ENCODE measurements at places on chromosomes 16 and 17.
A peak's percentile ranks its signal among the peaks of the same experiment; 100 is the strongest.

- DNase-seq: no peak
Measured at GRCh38 chr16:31754998-31755615, 118.5 kb upstream of the ZNF267 start.

GRCh38 chr17:36720131-36720530 lies 118.7 kb downstream of the MRM1 start:
- no peak for DNase-seq

GRCh38 chr16:89155184-89155679 lies 16.3 kb upstream of the CDH15 start:
- DNase-seq: no peak

DNA sequence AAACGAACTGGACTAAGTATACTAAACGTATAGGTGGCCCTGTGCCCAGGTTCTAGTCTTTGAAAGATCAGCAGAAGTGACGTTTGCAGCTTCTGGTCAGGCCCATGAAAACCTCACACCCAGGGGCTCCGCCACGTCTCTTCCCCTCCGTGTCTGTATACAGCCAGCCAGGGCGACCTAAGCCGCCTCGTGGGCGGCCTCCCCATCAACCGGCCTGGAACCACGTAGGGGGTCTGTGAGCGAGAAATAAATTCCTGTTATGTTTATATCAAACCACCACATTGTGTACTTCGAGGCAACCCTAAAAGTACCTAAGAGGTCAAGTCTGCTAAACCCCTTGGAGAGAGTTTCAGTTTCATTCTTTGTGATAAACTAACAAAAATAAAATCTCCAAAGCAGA lies 6.8 kb downstream of the TK1 start:
- DNase-seq: no peak

- DNase-seq: no peak
Measured at GRCh38 chr16:87966685-87967185, 15.5 kb downstream of the BANP start.

- DNase-seq: peak; percentile 63
Measured at GRCh38 chr17:67718325-67718941, 697 bp downstream of the NOL11 start.

- no peak for DNase-seq
Measured at GRCh38 chr17:60523822-60524221, 2.2 kb downstream of the APPBP2 start.

GRCh38 chr17:68941761-68942160 lies 13.4 kb downstream of the ABCA8 start:
- no peak for DNase-seq

GRCh38 chr16:14029658-14030057 lies 41.5 kb upstream of the MRTFB start:
- DNase-seq: peak; percentile 9

DNA sequence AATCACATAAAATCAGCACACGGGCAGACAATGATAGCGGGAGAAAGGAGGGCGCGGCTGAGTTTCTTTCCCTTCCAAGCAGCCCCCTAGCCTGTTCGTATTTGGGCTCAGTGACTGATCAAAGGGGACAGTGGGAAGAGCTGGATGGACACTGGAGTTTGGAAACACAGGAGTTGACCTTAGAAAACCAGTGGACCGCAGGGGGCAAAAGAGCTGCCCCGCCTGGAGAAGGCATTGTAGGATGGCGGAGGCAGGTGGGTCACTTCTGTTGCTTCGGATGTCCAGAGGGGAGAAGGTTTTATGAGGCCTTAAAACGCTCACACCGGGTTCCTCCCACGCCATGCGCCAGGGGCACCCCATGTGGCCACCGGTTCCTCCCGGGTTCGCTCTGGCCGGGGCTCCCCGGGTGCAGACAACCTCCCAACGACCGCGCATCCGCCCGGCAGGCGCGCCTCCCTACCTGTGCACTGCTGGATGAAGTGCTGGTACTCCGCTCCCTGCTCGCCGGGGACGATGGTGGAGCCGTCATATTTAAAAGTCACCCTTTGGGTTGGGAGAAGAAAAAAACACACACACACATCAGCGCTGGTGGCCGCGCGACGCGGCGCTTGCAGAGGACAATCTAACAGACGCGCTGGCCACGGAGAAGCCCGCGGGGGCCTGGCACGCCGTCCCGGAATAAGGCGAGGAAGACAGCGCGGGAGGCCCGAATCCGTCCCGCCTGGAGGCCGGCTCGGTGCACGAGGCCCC lies 662 bp downstream of the COTL1 start:
- peak; percentile 54 for DNase-seq

DNA sequence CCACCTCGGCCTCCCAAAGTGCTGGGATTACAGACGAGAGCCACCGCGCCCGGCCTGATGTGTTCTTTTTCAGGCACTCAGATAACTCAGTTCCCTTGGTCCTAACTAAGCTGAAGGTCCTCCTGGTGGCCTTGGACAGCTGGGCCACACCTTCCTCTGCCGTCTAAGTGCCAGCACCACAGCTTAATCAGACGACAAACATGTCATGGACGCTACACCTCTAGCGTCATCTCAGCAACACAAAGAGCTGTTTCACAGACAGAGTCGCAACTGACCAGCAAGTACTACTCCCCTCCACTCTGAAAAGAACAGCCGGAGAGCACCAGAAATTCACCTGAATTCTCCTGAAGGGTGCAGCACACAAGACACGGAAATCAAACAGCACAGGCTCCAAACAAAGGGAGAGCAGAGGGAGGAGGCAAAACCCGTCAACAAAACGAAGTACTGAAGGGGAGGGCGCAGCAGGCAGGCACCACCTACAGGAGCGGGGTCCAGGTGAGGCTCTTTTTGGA lies 4.4 kb downstream of the TRAP1 start:
- DNase-seq: no peak

DNA sequence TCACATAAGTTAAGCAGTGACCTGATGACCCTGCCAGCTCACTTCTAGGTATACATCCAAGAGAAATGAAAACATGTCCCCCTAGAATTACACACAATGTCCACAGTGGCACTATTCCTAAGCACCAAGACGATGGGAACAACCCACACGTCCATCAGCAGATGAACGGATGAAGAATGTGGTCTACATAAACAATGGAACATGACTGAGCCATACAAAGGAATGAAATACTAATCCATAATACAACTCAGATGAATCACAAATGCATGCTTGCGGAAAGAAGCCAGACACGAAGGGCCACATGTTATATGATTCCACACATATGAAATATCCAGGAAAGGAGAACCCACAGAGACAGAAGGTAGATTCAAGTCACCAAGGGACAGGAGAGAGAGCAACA lies 17.4 kb downstream of the USP22 start:
- DNase-seq: no peak

GRCh38 chr17:3693829-3694231 lies 2.1 kb downstream of the P2RX5 start:
- DNase-seq: no peak

DNA sequence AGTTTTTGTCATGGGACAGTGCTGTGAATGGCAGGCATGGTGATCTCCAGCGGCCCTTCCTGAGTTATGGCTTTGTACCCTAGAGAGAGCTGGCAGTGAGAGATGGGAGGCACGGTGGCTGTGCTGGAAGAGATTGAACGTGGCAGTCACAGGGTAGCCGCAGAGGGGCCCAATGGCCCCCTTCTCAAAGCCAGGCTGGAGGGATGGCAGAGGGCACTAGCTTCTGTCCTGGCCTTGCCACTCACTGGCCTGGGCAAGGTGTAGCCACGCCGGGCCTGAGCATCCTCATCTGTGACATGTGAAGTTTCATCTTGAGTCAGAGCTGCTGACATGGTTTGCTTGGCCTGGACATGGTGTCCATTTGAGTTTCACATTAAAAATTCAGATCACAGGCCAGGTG lies 3.9 kb upstream of the ATP2A1 start:
- DNase-seq: no peak

DNA sequence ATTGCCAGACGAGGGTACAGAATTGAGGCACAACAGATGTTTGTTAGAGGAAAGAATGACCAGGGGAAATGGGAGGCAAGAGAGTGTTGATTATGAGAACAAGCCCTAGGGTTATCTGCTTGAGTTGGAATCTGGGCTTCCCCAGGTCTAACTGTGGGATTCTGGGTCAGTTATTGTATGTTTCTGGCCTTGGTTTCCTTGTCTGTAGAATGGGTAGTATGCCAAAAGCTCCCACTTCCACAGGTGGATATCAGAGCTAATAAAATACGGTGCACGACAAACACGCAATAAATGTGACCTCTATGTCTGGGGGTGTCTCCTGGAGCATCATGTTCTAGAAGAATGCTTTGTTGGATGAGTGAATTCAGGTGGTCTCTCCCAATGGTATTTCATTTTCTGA lies 517 bp downstream of the TMC5 start:
- DNase-seq: no peak

- no peak for DNase-seq
Measured at GRCh38 chr16:15885560-15886001, 2.8 kb downstream of the CEP20 start.

DNA sequence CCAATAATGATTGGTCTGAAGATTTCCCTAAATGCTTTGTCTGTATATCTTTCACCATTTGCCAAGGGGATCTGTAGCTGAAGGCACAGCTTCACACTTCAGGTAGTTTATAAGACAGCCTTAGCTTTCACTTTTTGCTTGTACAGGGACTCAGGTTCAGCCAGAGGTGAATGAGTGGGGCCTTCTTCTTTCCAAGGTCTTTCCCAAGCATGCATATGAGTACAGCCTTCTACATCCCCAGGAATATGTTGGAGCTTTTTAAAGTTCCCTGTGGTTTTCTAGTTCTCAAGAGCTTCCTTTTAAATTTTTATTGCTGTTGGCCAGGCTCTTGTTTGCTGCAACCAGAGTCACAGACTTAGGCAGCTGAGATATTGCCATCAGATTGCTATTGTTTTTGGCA lies 17.9 kb upstream of the SPDYE4 start:
- DNase-seq: no peak

- DNase-seq: no peak
Measured at GRCh38 chr17:62805234-62805633, 2.9 kb downstream of the MARCHF10 start.

GRCh38 chr17:63402431-63403212 lies 43.5 kb downstream of the CYB561 start:
- no peak for DNase-seq

- peak; percentile 84 for DNase-seq
Measured at GRCh38 chr16:51762081-51762996, 611.3 kb upstream of the SALL1 start.

DNA sequence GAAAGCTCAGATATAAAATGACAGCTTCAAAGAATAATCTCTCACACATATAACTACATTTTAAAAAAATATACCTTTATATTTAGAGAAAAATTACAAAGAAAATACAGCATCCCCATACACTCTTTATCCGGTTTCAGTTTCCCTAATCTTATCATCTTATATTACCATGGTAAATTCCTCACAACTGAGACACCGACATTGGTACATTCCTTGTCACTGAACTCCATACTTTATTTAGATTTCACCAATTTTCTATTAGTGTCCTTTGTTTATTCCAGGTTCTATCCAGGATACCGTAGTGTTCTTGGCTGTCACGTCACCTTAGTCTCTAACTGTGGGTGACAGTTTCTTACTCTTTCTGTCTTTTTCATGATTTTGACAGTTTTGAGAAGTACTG lies 22.0 kb upstream of the ABCA10 start:
- no peak for DNase-seq

- DNase-seq: no peak
Measured at GRCh38 chr16:81542609-81543570, 98.3 kb downstream of the CMIP start.

DNA sequence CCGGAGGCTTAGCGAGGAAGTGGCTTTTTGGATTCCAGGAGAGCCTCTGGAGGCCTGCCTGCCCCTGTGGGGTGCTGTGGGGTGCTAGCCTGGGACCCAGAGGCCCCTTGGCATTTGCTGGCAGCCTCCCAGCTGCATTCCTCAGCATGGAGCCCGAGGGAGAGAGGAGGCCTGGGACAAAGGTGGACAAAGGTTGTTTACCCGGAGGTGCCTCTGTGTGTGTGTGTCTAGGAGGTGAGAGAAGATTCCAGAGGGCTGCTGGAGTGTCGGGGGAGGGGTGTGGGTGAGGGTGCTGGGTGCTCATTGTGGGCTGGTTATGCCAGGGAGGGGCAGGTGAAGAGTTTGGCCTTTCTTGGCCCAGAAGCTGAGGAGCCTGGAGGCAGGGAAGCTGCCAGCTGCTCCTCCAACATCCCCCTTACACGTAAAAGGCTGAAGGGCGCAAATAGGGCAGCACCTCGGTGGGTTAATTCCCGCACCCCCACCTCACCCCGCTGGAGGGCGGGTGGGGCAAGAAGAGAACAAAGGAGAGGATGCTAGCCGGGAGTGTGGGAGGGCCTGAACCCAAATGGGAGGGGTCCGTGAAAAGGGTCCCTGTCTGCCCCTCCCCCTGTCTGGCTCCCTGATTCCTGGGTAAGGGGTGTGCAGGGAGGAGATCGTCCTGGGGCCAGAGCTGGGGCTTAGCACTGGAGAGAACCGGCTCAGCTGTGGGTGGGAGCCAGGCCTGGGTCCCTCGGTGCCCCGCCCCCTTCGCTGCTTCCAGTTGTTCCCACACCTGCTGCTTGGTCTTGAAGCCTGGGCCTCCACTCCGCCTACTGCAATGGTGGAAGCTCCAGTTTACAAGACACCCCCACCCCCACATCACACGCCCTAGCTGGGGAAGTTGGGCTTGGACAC lies 9.9 kb downstream of the HEXIM2 start:
- no peak for DNase-seq

DNA sequence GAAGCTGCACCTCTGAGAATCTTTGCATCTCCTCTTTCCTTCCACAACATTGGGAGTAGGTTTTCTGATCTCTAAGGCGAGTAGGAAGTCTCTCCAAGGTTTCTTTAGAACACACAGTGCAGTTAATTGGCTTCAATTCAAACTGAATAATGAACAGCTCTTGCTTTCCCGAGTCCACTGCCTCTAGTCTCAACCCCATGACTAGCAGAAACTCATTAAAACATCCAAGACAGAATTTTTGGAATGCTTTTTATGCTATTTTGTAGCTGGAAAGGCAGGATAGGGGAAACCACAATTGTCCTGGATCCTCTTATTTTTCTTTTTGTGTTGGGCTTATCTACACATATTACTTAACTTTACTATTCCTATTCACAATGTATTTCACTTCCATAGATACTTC lies 206.6 kb downstream of the CDH8 start:
- DNase-seq: no peak

GRCh38 chr16:8872967-8873865 lies 4.4 kb upstream of the CARHSP1 start:
- DNase-seq: peak; percentile 20

DNA sequence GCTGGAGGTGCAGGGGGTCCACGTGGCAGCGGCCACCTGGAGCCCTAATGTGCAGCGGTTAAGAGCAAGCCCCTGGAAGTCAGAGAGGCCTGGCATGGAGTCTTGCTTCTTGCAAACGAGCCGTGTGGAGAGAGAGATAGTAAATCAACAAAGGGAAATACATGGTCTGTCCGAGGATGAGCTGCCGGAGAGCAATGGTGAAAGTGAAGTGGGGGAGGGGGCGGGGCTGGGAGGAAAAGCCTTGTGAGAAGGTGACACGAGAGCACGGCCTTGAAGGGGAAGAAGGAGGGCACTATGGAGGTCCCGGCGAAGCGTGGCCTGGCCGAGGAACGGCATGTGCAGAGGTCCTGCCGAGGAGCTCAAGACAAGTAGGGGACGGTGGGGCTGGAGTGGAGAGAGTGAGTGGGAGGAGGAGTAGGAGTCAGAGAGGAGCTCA lies 6.0 kb upstream of the SERPINF1 start:
- DNase-seq: peak; percentile 20

- peak; percentile 17 for DNase-seq
Measured at GRCh38 chr16:87464691-87465300, 28.0 kb downstream of the ZCCHC14 start.

GRCh38 chr16:5078626-5079025 lies 7.0 kb downstream of the ALG1 start:
- DNase-seq: no peak

GRCh38 chr17:45908935-45909334 lies 14.6 kb downstream of the MAPT start:
- no peak for DNase-seq

- DNase-seq: no peak
Measured at GRCh38 chr16:67537270-67537635, 8.6 kb downstream of the RIPOR1 start.

Measured in DMS53 (cell line).